NCI-H2029 treated with DMSO at 0.1 percent for 48 hours (cell line): ENCODE measurements at places on chromosomes 7 and 10.

- DNase-seq = no peak
Measured at GRCh38 chr10:71443676-71444075, 47.0 kb downstream of the CDH23 start.

GRCh38 chr7:105206985-105207384, 181.7 kb downstream of the SRPK2 start:
- no peak for DNase-seq

- no peak for DNase-seq
Measured at GRCh38 chr7:134875867-134876266, 96.4 kb downstream of the CALD1 start.

DNA sequence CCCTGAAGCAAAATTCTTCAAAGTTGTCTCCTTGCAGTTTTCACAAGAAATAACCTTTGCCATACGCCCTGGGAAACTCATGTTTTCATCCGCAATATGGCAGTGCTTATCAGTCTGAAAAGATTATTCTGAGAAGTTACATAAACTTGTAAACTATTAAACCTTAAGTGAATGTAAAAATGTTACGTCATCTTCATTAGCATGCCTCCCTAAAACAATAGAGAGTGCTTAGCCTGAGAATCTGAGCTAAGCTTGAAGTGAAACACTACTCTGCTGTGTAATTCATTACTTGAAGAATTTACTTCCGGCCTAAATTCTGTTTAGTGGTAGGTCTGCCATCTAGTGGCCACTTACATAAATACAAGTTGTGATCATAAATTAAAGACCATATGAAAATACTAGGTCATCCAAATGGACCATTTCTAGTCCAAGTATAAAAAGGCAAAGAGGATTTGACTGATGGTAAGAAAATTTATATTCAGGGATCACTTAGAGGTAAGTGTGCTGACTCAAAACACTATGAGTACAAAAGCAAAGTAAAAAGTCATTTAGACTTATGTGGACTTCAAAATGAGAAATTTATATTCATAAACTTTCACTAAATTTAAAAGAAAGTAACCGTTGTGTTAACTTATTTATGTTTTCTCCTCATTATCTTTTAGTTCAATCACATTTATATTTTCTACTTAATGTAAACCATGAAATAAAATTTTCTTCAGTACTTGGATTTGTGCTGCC, 745.1 kb upstream of the LRRTM3 start:
- DNase-seq = peak; percentile 4

GRCh38 chr10:7906128-7906527, 87.8 kb downstream of the TAF3 start:
- DNase-seq = no peak

DNA sequence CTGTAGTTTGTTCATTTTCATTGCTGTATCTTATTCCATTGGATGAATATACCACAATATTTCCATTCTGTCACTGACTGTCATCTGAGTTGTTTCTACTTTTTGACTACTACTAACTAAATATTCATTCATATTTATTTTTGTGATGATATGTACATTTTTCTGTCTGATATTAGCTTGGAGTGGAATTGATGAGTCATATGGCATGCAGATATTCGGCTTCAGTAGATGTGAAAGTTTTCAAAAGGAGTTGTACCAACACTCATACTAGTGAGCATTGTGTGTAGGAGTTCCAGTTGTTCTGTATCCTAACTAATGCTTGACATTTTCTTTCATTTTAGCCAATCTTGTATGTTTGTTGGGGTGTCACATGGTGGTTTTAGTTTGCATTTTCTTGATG, 7.7 kb downstream of the RUNDC3B start:
- DNase-seq = no peak

GRCh38 chr7:77697535-77697831, 1.2 kb downstream of the RSBN1L start:
- no peak for DNase-seq

- DNase-seq = no peak
Measured at GRCh38 chr10:12743941-12744340, 257.6 kb downstream of the CCDC3 start.

DNA sequence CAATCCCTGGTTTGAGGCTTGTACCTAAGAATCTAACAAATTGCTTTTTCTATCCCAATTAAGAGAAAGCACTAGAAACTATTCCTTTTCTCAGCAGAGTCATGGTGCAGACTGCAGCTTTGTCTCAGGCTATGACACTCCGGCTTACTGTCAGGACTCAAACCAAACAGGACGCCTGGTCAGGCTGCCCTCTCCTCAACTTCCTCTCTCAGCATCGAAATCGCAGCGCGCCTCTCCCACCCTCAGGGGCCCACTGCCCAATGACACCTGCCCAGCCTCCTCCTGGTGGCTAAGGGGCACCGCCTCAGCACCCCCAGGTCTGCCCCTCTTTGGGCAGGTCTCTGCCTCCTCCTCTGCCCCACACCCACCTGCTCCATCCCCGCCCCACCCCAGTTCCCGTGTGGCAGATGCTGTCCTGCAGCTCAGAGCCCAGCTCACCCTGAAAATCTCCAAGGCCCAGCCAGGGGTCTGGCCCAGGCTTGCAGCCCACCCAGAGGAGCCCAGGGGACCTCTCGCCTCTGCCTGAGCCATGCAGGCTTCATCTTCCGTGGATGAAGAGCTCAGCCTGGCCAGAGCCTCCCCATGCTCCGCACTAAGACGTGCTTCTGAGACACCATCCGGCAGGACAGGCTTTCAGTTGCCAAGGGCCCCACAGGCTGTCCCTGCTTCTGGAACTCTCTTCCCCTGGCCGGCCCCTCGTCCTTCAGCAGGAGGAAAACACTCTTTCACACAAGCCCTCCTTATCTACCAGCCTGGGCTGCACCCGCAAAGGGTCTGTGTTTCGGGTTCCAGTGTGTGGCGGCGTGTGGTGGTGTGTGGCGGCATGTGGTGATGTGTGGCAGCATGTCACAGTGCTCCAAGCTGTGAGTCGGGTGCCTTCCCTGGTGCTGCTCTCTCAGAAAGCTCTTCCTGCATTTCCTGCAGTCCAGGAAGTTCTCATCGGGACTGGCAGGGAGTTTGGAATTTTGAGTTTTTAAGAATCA, 16.4 kb upstream of the PTPRN2 start:
- DNase-seq = no peak

- no peak for DNase-seq
Measured at GRCh38 chr10:24703700-24704099, 20.0 kb downstream of the ARHGAP21 start.

GRCh38 chr7:155234950-155235789, 62.5 kb upstream of the INSIG1 start:
- DNase-seq = no peak

- no peak for DNase-seq
Measured at GRCh38 chr10:7027913-7028808, 382.7 kb downstream of the SFMBT2 start.

- no peak for DNase-seq
Measured at GRCh38 chr10:13168781-13169180, 7.4 kb downstream of the MCM10 start.

DNA sequence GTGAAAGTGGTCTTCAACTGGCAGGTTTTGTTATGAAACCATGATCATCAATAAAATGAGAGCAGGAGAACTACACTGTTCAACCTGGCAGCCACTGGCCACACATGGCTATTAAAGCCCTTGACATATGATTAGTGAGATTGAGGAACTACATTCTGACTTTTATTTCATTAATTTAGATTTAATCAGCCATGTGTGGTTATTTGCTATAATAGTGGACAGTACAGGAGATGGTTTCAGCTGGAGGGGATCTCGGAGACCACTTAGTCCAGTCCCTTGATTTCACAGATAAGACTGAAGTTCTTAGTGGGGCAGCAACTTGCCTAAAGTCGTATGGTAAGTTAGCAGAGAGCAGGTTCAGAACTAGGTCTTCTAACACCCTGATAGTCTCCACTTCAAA, 111.7 kb upstream of the BMPER start:
- DNase-seq = no peak

DNA sequence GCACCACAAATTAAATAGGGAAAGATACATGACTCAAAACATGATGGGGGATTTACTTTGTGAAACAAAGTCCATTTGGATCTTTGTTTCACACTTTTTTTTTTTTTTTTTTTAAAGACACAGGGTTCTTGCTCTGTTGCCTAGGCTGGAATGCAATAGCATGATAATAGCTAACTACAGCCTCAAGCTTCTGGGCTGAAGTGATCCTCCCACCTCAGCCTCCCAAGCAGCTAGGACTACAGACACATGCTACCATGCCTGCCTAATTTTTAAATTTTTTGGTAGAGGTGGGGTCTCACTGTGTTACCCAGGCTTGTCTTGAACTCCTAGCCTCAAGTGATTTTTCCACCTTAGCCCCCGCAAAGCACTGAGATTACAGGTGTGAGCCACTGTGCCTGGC, 172.6 kb upstream of the KLF14 start:
- DNase-seq = no peak

DNA sequence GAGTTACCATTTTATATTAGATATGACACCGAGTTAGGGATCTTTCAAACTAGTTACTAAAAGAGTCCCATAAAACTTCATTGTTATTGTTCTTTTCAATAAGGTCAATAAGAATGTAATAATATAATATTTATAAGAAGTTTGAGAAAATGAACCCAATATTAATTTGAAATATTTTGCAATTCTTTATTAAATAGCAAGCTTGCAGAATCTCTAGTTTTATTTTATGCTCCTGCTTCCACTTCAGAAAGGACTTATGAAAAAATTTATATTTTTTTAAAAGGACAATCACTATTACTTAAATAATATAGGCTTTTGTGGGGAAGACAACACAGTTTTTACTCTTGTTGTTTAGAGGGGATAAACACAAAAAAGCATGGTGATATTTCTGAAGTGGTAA, 47.9 kb downstream of the LUC7L2 start:
- no peak for DNase-seq

DNA sequence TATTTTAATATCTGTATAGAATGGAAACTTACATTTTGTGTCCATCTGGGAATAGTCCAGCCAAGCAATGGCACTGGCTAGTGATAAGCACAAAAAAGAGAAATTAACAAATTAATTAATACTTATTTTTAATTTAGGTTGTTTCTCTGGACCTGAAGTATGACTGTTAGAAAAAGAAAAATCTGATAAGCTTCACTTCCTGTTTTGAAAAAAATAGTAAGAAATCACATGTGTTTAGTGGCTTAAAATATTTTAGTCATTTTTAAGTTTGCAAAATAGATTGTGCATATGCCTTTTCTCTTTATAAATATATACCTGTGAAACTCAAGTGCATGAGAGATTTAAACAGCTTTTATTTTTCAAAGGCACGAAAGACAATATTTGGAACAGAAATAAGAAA, 50.1 kb upstream of the CREB5 start:
- DNase-seq = no peak

GRCh38 chr10:7525314-7526016, 114.6 kb upstream of the SFMBT2 start:
- no peak for DNase-seq

DNA sequence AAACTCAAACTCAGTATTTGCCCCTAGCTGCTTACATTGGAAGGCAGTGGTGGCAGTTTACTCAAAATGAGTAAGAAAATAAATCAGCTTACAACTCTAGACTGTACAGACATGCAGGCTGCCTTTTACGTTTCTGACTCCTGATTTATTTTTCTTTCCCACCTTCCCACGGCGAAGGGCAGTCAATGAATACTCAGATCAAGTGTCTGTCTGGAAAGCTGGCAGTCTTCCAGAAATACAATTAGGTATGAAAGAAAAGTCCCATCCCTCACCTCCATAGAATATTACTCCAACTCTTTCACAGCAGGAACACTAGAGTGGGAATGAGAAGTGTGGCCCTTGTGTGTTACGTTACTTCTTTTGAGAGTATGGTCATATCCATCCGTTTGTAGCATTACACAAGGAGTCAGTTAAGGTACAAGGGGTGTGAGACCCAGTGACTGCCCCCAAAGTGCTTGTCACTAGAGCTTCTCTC, 1.3 kb upstream of the PAPSS2 start:
- DNase-seq = no peak

GRCh38 chr7:17651341-17651740, 289.0 kb downstream of the SNX13 start:
- no peak for DNase-seq

- no peak for DNase-seq
Measured at GRCh38 chr10:74194999-74195398, 44.0 kb downstream of the ADK start.

DNA sequence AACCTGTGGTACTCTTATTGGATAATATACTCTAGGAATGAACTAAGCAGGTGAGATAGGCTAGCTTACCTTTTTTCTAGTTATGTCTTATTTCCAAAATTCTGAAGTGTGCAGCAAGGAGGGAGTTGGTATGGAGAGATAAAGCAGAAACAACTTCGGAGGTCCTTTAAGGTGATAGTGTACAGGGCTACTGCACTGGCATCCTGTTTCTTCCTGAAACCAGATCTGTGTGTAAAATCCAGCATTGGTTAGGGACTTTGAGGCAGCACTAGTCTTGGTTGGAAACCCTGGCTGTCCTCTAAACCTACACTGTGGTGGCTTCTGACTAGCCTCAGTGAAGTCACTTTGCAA, 66.9 kb upstream of the STRIP2 start:
- DNase-seq = no peak

GRCh38 chr10:93267521-93267920, 193.8 kb downstream of the CYP26A1 start:
- DNase-seq = no peak

- no peak for DNase-seq
Measured at GRCh38 chr10:86963341-86963919, 4.9 kb upstream of the ADIRF start.

DNA sequence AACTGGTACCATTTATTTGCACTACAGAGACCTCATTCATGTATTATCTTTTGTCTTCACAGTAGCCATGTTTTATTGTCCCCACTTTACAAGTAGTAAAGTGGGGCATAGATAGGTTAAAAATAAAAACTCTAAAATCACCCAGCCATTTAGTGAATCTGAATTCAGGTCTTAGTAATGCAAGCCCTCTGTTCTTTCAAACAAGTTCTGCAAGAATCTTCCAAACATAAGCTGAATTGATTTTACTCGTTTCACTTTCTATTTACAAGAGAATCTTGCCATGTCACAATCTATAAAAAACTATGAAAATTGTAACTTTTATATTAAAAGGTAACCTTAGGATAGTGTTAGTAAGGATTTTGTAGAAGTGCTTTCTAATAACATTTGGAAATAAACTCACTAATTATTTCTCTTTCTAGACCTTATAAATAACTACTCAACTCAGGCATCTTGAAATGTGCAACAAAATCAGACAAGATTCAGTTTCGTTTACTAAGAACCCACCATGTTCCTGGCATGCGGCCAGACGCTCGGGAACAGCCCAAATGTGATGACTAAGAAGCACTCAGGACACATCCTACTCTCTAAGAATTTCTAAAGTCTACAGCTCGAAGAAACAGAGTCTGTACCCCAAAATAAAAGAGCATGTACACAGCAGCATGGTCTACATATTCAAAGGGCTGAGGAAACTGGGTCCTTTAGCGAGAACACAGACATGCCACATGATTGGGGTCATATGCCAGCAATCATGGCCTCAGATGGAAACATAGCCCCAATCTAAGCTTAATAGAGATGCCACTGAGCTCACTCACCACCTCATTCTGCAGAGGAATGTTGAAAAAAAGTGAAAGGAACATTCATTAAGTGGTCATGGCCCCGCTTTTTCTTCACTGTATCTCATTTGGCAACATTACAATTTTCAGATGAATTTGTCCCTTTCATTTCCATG, 167.6 kb downstream of the AMPH start:
- no peak for DNase-seq
